ENCODE measurements at places on chromosomes 5 and 9.

DNA sequence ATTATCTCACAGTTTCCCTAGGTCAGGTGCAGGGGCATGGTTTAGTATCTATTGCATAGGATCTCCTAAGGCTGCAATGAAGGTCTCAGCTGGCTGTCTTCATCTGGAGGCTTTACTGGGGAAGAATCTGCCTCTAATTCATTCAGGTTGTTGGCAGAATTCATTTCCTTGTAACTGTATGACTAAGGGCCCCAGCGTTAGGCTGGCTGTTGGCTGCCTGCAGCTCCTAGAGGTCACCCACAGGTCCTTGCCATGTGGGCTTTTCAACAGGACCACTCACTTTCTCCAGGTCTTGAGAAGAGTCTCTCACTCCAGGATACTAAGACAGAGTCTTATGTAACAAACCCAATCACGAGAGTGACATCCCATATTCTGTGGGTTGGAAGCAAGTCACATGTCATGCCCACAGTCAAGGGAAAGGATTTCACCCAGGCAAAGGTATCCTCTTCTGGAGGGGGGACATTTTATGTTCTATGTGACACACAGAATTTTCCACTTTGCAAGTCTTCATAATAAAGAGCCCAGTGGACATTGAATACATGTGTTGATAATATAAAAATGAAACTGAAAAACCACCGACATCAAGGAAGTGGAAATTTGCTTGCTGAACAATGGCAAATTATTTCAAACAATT, 38.2 kb downstream of the HMHB1 start:
- DNase-seq, result no peak

GRCh38 chr5:172943283-172943841, 15.9 kb upstream of the RPL26L1 start:
- no peak for DNase-seq

GRCh38 chr5:96113170-96113939, 151.7 kb upstream of the ELL2 start:
- DNase-seq, result no peak

- DNase-seq, result no peak
These were observed 109.9 kb downstream of the YIPF5 start for GRCh38 chr5:144060598-144060997.

DNA sequence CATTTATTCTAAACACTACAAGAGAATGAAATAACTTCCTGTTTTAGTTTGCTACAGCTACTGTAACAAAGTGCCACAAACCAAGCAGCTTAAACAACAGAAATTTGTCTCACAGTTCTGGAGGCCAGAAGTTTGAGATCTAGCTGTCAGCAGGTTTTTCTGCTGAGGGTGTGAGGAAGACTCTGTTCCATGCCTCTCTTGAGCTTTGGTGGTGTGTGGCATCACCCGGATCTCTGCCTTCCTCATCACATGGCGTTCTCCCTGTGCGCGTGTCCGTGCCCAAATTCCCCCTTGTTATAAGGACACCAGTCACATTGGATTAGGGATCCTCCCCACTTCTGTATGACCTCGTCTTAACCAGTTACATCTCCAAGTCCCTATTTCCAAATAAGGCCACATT, 97.7 kb downstream of the CFAP95 start:
- DNase-seq, result no peak

DNA sequence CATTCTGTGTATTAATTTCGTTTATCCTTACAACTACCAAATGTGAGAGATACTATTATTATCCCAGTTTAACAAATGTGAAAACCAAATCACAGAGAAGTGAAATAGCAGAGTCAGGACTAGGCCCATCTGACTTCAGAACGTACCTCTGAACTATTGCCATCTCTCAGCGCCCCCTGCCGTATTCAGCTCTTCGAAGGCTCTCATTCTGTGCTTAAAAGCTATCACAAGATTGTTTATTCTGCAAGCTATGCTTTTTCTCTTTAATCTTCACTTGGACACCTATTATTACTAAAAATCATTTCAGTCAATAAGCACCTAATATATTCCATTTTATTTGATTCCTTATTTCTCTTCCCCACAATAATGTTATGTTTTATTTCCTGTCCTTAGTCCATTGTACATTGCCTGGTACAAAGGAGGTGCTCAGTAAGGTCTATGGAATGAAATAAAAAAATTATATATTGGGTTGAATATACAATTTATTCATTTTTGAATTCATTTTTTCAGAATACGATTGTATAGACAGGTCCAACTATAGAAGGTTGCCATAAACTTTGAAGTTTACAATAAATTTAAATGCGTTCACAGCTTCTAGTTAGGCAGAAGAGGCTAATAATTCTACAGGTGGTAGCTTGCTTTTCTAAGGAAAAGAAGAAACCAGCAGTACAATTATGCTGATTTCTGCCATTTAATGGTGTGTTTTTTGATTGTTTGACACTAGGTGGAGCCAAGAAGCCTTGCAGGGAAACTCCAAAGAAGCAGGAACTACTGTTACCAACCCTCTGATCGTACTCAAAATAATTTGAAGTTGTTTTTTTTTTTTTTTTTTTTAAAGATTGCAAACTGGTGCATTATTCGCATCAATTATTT, 202.2 kb upstream of the DMRTA1 start:
- no peak for DNase-seq
